ENCODE measurements at places on chromosomes 6 and 20.

- DNase-seq, result no peak
Observed at GRCh38 chr6:167229586-167229985, 61.5 kb upstream of the UNC93A start.

GRCh38 chr6:37334047-37334446, 19.7 kb upstream of the RNF8 start:
- DNase-seq, result no peak

GRCh38 chr6:162778603-162779002, 50.8 kb downstream of the PACRG start:
- no peak for DNase-seq

DNA sequence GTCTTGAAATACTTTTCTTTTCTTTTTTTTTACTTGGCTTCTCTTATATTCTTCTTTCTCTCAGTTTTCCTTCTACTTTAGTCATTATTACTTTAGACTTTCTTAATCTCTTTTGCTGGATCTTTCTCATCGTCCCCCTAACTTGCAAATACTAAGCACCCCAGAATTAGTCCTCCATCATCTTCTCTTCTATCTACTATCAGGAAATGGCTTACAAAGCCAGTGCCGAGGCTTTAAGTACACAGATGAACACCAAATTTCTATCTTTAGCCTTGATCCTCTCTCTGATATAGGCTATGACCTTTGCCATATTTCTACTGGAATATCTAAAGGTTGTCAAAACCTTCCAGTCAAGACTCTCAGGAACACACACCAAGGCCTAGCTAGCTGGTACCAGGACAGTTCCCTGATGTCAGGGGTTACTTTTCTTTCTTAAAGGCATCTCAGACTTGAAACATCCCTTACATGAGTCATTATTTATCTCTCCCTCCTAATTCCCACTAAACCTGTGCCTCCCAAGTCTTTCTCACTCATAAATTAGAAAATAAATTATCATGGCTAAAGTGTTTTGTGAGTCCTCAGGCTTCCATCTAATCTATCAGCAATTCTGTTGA, 278.6 kb upstream of the TCF21 start:
- DNase-seq, result no peak

- DNase-seq, result no peak
Observed at GRCh38 chr6:107662333-107662732, 161.8 kb downstream of the SCML4 start.

- no peak for DNase-seq
Observed at GRCh38 chr6:145842693-145843546, 28.3 kb upstream of the FBXO30 start.

- no peak for DNase-seq
Observed at GRCh38 chr20:34724172-34724571, 20.0 kb downstream of the TP53INP2 start.

DNA sequence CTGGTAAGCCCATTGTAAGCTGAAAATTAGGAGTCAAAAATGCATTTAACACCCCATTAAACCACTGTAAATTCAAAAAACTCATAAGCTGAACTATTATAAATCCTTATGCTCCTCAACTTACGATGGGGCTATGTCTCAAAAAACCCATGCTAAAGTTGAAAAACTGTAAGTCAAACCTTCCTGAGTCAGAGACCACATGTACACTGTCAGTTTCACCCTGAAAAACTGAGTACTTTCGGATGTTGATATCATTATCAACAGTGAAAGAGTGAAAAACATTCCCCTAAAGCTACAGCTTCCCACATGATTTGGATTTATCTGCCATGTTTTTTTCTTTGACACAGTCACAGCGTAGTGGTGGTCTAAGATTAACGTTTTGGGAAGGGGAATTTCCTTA, 14.2 kb downstream of the RAB23 start:
- peak; percentile 32 for DNase-seq

GRCh38 chr6:148419430-148419829, 76.8 kb downstream of the SASH1 start:
- no peak for DNase-seq

DNA sequence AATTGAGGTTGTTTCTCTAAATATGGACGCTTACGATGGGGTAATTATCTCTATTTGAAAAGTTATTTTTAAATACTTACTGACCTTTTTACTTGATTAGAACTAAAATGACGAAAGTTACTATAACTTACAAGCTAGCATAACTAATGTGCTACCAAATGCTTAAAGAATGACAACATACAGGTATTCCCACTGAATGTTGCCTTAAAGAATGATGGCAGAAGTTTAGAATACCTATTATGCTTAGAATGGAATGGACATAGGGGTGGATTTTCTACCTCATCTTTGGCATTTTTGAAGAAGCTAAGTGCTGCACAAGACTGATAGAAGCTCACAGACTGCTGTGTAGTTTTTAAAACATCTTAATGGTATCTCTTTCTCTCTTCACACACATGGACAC, 284.8 kb downstream of the THBS2 start:
- no peak for DNase-seq

- no peak for DNase-seq
Observed at GRCh38 chr6:87741001-87741650, 39.1 kb upstream of the AKIRIN2 start.

DNA sequence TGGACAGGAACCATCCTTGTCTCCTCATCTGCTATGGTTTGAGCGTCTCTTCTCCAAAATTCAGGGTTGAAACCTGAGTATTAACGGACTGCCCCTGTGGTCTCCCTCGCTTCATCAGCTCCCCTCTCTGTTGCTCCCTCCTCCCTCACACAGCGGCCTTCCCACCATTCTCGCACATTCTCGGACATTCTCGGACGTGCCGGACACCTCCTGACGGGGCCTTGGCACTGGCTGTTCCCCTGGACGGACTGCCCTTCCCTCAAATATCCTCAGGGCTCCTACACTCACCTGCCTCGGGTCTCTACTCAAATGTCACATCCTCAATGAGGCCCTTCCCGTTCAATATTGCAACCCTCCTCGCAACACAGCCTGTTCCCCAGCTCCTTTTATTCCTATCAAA, 115.8 kb downstream of the TBC1D7 start:
- no peak for DNase-seq

DNA sequence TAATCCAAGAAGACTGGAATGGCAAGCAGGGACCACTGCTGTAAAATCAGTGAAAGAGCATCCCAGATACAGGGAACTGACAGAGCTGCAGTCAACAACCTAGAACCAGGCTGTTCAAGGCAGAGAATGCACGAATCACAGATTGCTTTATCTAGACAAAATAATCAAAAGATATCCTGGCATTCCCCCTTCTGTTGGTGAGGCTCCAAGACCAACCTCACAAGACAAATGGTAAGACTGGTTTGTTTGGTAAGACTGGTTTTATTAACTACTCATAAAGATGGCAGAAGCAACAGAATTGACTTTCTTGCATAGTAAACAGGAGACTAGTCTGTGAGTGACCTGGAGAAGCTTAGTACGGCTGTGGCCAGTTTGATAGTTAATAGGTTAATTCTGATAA, 88.8 kb upstream of the AHI1 start:
- DNase-seq, result no peak

GRCh38 chr20:33846291-33846935, 35.3 kb downstream of the CHMP4B start:
- no peak for DNase-seq

- DNase-seq, result no peak
Observed at GRCh38 chr20:38450412-38450975, 15.4 kb upstream of the SNHG17 start.

DNA sequence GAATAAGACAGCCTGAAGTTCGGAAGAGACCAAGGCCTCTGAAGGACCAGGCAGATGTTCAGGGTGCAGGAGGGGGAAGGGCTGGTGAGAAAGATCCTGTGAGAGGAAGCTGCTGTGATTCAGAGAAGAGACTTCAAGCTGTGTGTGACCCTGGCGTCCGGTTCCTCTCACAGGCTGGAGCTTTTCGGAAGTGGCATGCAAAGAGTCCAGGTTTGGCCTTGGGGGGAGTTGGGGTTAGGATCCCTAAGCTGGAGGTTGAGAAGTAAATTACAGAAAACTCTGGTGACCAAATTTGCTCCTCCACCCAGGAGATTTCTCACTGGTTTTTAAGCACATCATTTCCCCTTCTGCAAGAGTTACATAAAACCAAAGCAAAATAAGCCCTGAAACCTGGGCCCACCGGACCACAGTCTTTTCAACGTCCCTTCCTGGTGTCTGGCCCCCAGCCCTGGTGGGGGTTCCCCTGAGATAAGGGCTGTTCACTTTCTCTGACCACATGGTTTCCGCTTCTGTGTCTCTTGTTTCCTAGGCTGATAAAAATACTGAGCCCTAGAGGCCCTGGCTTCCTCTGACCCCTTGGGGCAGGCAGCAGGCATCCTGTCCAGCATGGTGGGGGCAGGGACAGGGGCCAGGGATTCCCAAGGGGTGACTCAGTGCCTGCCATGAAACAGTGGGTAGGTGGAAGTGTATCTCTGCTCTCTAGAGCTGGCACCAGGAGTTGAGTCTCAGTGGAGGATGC, 12.0 kb upstream of the LTA start:
- DNase-seq, result peak; percentile 87

GRCh38 chr20:18702736-18703135, 110.8 kb upstream of the SCP2D1 start:
- no peak for DNase-seq

DNA sequence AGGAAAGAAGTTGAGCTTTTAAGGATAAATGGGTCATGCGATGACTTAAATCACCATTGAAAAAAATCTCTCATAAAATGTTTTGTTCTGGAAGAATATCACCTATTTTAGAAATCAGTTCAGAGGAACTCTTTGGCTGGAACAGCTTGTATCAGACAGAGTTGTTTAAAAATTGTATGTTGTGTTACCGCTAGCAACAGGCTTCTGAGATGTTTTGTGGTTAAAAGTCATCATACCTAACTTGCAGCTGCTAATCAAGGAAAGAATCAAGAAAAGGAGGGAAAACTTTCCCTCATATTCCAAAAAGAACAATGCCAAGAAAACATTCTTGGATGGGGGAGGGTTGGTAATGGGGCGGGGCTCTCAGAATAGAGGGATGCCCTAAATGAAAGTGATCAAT, 220.7 kb upstream of the CITED2 start:
- no peak for DNase-seq

DNA sequence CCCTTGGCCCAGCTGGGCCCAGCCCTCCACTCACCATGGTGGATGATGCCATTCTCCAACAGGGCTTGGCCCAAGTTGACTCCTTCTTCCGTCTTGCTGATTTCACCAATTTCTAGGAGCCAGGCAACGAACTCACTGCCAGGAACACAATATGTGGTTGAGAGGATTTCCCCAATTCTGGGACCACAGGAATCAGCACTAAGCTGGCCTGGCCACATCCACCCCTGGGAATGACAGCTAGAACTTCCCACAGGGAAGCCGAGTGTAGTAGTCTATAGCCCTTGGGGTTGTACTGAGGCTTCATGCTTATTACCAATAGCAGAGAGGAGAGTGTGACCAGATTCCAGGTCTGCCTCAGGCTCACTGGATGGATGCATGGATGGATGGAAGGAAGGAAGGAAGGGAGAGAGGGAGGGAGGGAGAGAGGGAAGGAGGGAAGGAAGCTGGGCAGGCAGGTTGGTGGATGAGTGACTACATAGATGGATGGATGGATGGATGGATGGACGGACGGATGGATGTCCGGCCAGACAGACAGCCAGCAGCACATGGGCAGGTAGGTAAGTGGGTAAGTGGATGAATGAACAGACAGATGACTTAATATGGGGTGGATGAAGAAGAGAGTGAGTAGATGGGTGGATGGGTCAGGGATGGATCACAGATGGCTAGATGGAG, 146.5 kb downstream of the PREX1 start:
- no peak for DNase-seq

GRCh38 chr20:49403911-49404310, 78.6 kb downstream of the KCNB1 start:
- no peak for DNase-seq

GRCh38 chr6:75273009-75273408, 11.6 kb downstream of the TMEM30A start:
- no peak for DNase-seq

DNA sequence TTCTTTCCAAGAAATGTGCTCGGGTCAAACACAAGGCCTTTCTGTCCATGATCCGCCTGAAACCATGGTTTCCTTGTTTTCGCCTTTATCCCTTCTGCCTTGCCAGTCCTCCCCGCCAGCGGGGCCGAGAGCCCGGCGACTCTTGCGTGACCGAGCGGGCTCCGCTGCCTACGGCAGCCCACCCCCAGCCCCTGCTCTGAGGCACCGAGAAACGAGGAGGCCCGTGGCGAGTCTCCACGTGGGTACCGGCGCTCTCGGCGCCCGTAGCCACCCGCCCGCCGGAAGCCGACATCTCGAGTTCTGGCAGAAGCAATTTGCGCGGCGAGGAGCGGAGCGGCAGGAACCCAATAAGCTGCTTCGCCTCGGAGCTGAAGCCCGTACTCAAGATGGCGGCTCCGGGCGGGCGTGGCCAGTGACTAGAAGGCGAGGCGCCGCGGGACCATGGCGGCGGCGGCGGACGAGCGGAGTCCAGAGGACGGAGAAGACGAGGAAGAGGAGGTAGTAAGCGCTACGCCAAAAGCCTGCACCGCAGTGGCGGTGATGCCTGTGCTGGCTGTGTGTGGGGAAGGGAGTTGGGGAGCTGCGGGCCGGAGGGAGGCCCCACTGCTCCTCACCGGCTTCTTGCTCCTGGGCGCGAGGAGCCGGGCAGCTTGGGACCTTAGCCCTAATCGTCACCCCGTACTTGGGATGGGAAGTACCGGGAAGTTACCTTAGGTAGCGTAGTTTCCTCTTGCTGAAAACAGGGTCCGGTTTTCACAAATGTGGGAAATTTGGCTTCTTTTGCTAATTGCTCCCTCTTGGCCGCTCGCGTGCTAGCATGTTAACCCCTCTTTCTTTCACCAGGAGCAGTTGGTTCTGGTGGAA, at the start of gene GTF3C6:
TSS of gene GTF3C6 (plus strand) at position 378 of the 864 bp plus-strand sequence. CDS start at position 442, 64 bp downstream.
- peak; percentile 95 for DNase-seq

DNA sequence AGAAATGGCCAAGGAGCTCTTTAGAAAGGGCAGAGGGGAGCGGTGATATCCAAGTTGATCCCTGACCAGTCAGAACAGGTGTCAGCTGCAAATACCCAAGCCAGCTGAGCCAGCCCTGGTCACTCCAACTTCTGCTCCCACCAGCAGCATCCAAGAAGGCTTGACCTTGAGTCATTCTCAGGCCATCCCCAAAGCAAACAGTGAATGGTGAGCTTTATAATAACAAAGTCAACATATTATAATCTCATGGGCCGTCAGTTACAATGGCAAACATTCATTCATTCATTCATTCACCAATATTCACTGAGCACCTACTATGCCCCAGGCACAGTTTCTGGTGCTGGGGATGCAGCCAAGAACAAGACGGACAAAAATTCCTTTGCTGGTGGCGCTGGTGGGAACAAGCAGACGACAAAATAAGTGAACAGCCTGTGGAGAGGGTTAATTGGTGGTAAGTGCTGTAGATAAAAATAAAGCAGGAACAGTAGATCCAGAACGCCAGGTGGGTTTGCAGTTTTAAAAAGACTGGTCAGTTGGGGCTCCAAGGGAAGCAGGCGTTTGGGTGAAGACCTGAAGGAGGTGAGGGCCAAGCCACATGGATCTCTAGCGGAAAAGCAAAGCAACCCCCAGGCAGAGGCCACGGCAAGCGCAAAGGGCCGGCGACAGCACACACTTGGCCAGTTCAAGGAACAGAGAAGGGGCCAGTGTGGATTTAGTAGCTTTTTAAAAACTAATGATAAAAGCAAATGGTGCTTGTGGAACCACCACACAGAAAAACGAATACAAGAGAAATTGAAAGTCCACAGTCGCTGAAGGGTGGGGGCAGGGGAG, 131.8 kb upstream of the PTPN1 start:
- no peak for DNase-seq

- peak; percentile 48 for DNase-seq
Observed at GRCh38 chr6:31659649-31660380, 763 bp downstream of the C6orf47 start.

- no peak for DNase-seq
Observed at GRCh38 chr20:2002365-2002764, 8.5 kb upstream of the PDYN start.

- no peak for DNase-seq
Observed at GRCh38 chr6:3088968-3089367, 20.7 kb downstream of the RIPK1 start.
